Stimulated activated CD4-positive, alpha-beta T cell treated with anti-CD3 and anti-CD28 coated beads, Interleukin-12 subunit alpha, Interleukin-12 subunit beta, amount 100 ng/mL, for 24 hours (primary cell): ENCODE measurements at places on chromosomes 3 and 15.

- DNase-seq = no peak
Measured at GRCh38 chr3:96712792-96713191, 101.6 kb upstream of the EPHA6 start.

- DNase-seq = no peak
Measured at GRCh38 chr3:36648241-36649034, 115.9 kb downstream of the DCLK3 start.

GRCh38 chr15:92817339-92817886 lies 82.7 kb upstream of the CHD2 start:
- no peak for DNase-seq

DNA sequence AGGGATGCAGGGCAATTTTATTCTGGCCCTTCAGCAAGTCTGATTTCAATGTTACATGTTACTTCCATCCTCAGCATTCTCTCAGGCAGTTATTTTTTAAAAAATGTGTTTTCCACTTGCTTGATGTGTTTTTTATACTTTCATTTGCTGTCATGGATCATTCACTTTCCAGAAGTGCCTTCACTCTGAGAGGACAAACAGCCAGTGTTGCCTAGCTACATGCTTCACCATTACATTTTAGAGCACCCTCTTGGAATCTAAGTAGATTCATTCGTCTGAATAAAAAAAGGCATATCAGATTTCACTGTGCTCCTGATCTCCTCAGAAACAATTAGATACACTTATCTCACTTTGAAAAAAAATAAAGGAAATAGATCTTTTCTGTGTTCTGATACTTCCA lies 93.6 kb upstream of the POU1F1 start:
- no peak for DNase-seq

DNA sequence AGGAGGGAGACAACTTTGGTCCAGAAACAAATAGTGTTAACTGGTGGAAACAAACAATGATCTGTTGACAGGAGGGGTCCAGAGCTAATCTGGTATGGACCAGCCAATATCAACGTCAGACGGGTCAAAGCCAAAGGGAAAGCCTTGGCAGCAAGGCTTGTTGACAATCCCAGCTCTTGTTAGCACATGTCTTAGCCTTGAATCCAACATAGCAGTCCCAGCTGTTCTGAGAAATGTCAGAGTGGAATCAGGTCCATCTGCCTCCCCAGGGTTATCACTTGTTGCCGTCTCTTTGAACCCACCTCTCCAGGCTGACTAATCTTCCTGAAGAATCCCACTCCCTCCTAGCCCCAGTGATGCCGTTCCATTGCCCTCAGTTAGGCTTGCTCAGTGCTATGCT lies 404.6 kb upstream of the MCTP2 start:
- no peak for DNase-seq
